HS-5 (cell line): ENCODE measurements at places on chromosomes 16 and 17.

DNA sequence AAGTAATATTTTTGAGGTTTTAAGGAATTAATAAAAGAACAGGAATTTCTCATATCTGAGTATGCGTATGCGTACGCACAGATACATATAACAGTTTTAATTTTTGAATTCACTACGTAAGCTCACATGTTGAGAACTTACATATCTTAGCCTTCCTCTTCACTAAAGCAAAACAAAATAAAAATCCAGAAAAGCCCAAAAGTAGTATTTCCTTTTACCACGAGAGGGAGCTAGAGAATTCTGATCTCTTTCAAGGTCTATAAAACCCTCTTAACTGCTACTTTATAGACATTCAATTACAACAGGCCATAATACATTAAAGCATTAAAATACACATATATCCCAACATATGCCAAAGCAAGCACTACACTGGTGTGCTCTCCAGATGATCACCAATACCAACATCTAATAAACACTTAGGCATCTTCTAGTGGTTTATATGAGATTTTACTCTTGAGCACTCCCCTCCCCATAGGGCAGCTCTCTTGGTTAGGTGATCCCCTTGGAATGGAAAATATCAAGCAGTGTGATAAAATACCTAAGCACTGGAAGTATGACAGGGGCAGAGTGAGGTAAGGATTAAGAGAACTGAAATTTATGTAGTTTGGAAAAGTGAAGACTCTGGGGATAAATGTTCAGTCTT, 94.0 kb downstream of the SKAP1 start:
- DNase-seq: peak; percentile 64

DNA sequence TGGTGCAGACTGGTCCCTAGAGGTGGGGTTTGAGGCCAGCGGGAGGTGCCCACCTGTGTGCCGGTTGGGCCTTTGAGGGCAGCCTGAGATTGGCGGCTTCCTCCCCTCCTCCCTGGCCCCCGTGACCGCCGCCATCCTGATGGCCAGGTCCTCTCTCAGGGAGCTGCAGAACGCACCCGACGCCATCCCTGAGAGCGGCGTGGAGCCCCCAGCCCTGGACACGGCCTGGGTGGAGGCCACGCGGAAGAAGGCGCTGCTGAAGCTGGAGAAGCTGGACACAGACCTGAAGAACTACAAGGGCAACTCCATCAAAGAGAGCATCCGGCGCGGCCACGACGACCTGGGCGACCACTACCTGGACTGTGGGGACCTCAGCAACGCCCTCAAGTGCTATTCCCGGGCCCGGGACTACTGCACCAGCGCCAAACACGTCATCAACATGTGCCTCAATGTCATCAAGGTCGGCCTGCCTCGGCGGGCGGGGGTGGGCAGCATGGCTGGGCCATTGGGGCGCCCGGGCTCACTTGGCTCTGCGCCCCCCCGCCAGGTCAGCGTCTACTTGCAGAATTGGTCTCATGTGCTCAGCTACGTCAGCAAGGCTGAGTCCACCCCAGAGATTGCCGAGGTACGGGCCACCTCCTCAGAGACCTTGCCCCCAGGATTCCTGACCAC, 2.8 kb downstream of the GPS1 start:
- DNase-seq: no peak

DNA sequence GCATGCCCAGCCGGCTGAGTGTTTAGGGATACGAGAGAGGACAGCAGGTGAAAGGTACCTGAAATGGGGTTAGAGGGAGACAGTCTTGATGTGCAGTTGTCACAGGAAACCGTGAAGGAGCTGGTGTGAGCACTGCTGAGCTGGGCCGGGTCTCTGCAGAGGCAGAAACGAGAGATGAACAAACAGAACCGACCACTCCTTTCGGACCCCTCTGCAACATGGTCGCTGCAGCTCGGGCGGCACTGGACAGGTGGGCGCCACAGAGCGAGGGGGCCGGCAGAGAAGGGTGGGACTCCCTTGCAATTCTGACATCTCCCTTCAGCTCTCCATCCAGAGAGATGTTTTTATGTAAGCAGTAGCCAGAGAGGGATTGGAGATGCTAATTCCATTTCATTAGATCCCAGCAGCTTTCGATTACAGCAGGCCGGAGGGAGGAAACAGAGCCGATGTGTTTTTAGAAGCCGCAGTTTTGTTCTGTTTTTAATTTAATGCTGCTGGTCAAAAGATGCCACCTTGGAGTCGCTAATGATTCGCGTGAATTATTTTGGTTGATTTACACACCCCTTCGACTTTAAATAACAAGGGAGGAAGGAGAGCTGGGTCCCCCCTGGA, 86.3 kb upstream of the RPL38 start:
- DNase-seq: no peak

DNA sequence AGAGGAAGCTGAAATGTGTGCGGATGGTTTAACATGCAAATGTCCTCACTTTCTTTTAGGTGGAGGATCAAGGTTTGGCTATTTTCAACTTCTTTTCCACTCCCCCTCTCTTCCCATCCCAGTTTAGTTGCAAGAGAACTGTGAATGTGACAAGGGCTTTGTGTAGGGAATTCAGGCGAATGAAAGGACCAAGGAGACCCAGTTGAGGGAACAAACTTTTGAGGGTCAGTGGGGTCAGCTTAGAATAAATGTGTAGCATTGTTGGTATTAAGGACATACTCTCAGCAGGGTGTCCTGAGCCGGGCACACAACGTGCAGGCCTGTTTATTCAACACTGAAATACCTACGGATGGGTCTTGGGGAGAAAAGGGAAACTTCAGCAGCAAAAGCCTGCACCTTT, 346.0 kb downstream of the PMP22 start:
- no peak for DNase-seq

GRCh38 chr16:27389272-27389961, 12.6 kb upstream of the IL21R start:
- DNase-seq: no peak

GRCh38 chr16:49269201-49269600, 12.4 kb downstream of the CBLN1 start:
- no peak for DNase-seq

GRCh38 chr16:75342308-75342811, 90.9 kb upstream of the BCAR1 start:
- DNase-seq: peak; percentile 34

GRCh38 chr16:78638371-78638770, 538.9 kb downstream of the WWOX start:
- no peak for DNase-seq

- DNase-seq: no peak
Observed at GRCh38 chr17:38896346-38896954, 26.6 kb downstream of the LASP1 start.

DNA sequence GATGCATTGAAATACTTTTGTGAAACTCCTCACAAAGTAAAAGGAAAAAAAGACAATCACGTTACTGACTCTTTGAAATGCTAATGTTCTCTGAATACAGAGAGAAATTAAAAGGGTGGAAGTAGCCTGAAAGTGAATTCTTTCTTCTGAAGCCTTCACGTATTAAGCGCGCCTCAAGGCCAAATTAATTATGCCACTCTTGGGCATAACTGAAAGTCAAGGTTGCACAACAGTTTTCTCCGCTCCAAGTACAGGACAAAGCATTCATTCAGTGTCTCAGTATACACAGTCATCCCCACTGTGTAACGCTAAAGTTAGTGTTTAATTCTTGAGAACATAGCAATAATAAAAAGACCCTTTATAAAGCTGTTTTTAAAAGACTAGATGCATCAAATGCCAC, 21.5 kb downstream of the PARN start:
- DNase-seq: no peak

DNA sequence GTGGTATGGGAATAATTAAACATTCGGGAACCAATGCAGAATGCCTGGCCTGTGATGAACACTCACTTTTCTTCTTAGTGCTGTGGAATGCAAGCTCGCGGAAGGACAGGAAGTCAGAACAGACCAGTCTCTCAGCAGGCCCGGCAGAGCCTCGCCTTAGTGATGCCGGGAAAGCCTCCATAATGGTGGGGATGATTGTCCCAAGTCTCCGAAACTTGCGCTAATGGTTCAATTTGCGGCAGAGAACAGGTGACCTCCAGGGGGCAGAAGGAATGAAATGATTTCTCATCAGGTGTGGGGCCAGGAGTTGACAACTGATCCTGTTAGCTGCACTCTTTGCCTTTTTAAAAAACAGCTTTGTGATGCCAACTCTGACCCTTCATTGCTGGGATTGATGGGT, 170.6 kb downstream of the GSG1L start:
- no peak for DNase-seq

DNA sequence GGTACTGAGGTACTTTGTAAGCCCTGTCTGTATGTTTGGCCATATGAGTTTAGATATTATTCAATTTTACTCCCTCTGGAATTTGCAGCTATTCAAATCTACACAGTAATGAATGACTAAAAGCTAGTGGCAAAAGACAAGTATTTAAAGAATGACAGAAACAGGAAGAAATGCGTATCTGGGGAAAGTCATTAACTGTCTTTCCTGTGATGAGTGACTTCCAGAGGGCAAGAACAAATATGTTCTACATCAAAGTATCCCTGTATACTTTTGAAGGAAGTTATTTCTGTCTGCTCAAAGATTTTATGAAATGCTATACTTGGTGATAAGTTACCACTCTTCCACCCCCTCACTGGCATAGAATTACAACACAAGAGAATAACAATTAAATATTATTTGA, 489.3 kb upstream of the SOX9 start:
- peak; percentile 64 for DNase-seq
